Effector memory CD8-positive, alpha-beta T cell (primary cell): ENCODE measurements at places on chromosomes 16 and 17.

- DNase-seq: no peak
These were observed 6.0 kb upstream of the SYT17 start for GRCh38 chr16:19162085-19162484.

DNA sequence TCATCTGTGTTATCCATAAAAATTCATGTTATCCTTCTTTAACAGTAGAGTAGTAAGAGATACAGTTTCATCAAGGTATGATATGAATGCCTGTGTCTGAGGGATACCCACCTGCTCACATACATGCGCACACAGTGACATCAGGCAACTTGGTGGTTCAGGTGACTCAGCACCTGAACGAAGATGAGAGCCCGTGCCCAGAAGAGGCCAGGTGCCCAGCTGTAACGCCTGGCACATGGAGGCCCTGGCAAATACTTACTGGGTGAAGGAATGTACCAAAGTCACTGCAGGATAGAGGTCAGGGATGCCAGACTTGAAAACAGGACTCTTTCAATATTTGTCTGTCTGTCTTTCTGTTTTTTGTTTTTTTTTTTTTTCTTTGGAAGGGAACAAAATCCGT is 72.6 kb upstream of the LGALS9 start:
- no peak for DNase-seq

DNA sequence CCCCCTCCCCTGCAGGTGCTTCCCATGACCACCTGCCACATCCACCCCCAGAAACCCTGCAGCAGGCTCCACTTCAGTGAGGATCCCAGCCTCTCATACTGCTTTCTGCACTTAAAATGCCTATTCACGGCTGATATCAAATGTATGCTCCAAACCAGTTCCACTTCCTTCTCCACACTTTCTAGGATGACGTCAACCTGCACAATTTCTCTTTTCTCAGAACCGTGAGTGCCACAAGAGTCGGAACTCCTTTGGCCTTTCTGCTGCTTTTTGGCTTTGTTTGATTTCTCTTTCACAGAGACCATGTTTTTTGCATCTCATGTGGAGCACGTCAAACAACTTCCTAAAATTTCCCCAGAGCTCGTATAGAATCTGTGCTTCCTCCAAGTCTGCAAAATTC is 378.8 kb upstream of the TNRC6C start:
- DNase-seq: no peak

- peak; percentile 73 for DNase-seq
These were observed 5.1 kb upstream of the NME4 start for GRCh38 chr16:391885-392335.

DNA sequence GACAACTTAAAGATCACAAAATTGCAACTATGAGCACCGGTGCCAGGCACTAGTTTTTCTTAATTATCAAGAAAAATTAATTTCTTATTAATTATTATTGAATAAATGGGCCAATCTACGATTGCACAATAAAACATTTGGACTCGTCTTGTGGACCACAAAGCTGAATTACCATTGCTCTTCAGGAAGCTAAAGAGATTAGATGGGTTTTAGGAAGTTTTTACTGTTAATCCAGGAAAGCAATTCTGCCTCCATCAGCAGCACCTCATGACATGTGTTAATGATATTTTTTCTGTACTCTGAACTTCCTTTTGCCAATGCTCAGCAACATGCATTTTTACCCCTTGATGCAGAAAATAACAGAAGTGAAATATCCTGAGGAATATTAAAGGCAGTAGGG is 37.9 kb downstream of the HS3ST3A1 start:
- DNase-seq: no peak

DNA sequence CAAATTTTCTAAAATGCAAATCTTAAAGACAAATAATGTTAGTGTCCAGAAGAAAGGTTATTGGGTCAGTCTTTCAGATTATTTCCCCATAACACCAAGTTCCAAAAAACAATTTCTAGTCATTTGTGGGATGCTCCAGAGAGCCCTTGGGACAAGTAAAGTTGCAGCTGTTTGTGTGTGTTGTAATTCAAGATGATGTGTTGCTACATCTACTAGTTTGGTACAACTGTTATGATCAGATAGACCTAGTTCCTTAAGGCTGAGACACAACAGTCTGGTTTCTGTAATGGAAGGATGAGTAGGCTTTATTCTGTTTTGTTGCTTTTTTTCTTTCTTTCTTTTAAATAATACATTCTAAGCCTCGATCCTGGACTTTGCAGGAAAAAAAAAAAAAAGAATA is 41.9 kb downstream of the PIGL start:
- no peak for DNase-seq

- peak; percentile 80 for DNase-seq
These were observed 10.0 kb downstream of the ATP5PD start for GRCh38 chr17:75036643-75037268.

DNA sequence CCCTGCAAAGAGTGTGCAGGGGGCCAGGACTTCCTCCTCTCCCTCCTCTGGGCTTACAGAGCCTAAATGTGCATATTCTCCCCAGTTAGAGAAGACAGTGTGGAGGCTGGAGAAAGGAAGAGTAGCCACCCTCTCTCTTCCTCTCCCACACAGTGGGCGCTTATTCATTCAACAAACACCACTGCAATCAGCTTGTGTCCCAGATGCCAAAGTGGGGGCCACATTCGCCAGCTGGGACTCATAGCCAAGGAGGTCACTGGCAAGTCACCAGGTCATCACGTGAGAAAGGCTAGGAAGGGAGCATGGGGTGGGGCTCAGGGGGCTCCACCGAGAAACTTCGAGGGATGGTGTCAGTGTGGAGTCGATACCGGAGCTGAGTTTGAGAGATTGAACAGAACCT is 45.0 kb upstream of the ZNF423 start:
- no peak for DNase-seq

DNA sequence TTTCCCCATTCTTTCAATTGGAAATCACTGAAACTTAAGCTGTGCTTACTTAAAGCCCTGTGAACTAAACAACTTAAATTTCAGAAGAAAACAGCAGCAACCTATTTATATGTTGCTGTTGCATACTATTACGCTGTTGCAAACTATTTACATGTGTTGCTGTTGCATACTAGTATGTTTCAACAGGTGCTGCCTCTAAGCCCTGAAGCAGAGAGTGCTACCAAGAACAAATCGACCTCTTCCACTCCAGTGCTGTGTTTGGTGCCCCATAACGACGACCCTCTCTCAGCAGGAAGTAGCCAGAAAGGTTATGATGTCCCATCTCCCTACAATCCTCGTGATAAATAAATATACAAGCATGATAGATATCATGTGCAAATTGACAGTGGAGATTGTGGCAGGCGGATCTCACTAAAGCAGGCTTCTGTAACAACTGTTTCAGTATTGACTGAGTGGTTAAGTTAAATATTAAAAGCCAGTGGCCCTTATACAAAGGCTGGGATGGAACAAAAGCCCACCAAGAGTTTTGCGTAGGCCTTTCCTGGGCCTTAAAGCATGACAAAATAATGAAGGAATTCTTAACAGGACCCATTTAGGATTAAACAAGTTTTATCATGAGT is 5.7 kb upstream of the SCPEP1 start:
- no peak for DNase-seq

DNA sequence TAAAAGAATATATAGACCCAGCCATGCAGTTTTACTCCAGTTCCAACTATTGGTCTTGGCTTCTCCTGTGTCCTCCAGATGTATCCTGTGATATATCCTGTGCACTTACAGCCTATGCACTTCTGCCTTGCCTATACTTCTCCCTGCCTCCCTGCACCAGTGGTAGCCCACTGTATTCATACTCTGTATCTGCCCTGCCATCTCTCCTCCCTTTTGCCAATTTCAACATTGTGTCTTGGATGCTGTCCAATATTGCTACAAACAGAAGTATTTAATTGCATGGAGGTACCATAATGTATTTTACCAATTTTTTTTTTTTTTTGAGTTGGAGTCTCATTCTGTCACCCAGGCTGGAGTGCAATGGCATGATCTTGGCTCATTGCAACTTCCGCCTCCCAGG is 242.7 kb downstream of the HAPSTR1 start:
- no peak for DNase-seq

- no peak for DNase-seq
These were observed 262.7 kb upstream of the KCNJ16 start for GRCh38 chr17:69812240-69812837.

DNA sequence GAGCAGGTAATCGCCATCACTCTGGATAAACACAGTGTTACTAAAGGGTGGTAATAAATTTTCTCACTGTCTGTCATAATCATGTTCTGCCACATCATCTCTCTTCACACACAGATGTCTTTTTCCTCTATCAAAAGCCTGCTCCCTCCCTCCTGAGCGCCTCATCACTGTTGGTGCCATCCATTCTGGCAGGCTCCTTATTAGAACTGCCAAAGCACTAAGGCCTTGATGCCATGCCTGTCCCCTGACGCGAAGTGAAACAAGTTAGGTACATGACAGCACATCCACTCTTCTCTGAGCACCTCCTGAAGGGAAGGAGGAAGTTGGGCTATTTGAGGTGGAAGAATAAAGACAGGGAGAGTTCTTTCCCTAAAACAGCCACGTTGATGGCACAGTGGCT is 38.2 kb upstream of the AXIN2 start:
- DNase-seq: no peak

- DNase-seq: no peak
These were observed 90.3 kb downstream of the USP32 start for GRCh38 chr17:60301649-60302048.

- peak; percentile 47 for DNase-seq
These were observed at the start of gene FA2H for GRCh38 chr16:74774223-74775139. TSS of gene FA2H (minus strand) at chr16:74774820. CDS start at chr16:74774755, 65 bp downstream.

DNA sequence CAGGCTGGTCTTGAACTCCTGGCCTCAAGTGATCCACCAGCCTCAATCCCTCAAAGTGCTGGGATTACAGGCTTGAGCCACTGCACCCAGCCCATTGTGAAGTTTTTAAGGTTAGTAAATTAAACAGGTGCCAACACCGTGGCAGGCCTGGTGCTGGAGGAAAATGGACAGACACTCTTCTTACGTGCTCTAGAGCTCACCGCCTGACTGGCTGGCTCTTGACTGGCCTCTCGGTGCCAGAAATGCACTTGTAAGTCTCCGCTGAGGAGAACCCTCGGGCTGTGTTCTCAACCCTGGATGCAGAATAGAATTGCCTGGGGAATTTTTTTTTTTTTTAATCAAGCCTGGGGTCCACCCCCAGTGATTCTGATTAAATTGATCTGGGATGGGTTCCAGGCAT is 10.3 kb upstream of the HAS3 start:
- DNase-seq: no peak

DNA sequence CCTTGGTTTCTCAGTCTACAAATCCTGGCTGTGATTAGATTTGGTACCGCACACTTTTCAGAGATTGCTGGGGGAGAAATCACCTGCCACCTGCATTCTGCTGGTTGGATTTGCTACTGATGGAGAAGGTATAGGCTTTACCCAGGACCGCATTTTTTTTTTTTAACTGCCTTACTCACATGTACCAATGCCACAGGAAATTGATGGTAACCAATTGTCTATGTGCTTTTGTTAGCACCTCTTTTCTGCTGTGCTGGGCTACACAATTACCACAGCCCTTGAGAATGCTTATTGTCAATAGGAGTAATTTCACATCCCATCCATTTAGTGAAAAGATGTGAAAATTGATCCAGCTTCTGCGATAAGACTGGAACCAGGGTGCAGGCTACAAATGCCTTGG is 74.4 kb upstream of the TANC2 start:
- DNase-seq: no peak

GRCh38 chr16:84663433-84664101 is 15.3 kb downstream of the KLHL36 start:
- DNase-seq: no peak

DNA sequence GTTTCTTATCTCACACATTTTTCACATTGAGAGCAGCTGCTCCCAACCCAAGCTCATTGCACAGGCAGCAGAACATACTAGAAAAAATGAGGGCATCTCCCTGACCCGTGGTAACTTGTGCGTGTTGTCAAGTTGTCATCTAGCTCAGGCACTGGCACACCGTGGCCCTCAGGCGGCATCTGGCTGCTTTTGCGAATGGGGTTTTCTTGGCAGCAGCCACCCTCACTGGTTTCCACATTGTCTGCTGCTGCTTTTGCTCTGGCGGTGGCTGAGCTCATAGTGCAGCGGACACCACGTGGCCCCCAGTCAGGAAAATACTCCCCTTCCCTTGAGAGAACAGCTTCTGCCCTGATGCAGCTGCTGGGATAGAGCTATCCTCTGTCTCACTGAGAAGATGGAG is 9.4 kb upstream of the TEDC2 start:
- DNase-seq: no peak

DNA sequence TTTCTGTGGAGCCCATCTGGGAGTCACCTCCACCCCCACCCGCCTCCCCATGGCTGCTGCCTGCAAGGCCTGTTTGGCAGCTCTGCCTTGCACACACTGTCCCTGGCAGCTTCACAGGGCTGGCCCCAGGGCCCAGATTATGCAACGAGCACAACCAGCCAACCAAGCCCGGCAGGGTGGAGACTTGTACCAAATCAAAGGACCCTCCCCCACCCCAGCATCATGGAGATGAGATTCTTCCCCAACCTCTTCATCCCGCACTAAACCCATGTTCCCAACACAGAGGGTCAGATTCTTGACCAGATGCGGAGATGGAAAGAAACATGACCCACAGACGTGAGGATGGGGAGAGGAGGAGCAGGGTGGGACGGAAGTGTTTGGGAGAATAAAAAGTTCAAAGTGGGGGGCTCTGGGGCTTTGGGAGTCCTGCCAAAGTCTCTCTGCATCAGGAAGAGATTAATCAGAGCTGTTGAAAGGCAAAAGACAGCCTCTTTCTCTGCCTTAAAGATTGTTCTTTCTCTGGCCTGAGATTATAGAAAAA is 3.8 kb downstream of the SMARCD2 start:
- DNase-seq: no peak

DNA sequence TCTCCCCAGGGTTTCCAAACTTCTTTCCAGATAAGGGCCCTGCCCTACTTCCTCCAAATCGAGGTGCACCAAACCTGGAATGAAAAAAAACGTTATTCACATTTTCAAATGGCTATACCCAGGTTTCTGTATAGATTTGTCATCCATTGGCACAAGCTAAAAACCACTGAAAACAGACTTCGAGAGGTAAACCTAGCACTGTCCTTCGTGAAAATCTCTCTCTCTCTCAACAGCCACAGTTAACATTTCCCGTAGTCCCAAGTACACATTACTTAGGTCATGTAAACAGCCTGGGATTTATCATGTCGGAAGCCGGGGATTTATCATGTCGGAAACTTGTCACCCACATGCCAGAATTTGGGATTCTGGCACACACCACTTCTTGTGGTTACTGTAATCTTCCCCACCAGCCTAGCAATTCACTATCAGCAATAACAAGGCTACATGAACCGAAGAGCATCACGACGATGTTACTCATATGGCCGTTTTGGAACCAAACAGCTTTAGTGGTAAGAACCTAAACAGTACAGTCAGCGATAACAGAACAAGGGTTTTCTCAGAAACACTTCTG is 1.2 kb downstream of the DDX5 start:
- DNase-seq: no peak
